Upper lobe of left lung (tissue), 6 donors: ENCODE measurements at places on chromosomes 5 and 9. TPM values are rescaled to one million over a fixed set of nuclear protein-coding genes. Genes with fewer than 3 reads are reported as not detected.

GRCh38 chr9:86549920-86550319 lies 195.7 kb upstream of the TUT7 start:
- DNase-seq = no peak

The SLC35A4 gene
- 45.4 TPM for total RNA-seq

The NDFIP1 gene
- total RNA-seq = 74.1 TPM

DNA sequence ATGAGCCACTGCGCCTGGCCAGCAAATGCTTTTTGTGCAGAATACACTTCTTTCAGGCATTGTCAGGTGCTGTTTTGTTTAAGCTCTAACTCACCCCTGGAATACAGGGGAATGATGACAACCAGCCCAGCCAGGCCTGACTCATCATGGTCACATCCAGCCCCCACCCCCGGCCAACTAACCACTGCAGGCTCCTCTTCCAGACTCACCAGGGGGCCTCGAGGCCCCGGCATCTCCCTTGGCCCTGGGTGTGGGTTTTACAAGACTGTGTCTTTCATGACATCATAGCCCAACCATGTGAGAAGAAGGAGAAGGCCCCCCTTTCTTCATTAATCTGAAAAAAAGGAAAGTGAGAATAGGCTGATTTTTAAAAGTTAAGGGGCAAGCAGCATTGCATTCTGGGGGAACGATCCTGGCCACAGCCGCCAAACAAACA lies 35.5 kb downstream of the OLFML2A start:
- no peak for DNase-seq

The LHX3 gene
- not detected for total RNA-seq

GRCh38 chr5:142508591-142508990 lies 177.3 kb downstream of the FGF1 start:
- no peak for DNase-seq

The TSLP gene
- total RNA-seq = 0.30 TPM

- no peak for DNase-seq
Measured at GRCh38 chr9:107727086-107727780, 237.7 kb upstream of the KLF4 start.
